Motor neuron (in vitro differentiated cells): ENCODE measurements at places on chromosomes 2 and 18. TPM values are rescaled to one million over a fixed set of nuclear protein-coding genes. Genes with fewer than 3 reads are reported as not detected.

DNA sequence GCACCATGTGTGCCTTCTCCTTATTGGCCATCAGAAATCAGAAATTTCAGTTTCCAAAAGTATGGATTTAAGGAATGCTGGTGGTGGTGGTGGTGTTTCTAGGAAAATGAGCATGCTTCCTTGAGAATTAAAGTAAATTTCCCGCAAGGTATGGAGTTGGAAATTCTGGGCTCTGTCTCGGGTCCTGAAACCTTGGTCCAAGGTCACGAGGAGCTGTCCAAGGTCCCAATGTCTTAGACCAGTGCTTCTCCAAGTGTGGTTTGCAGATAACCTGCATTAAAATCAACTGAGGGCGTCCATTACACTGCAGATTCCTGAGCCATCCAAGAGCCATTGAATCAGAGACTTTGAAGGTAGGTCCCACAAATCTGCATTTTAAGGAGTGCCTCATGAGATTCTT is 210.9 kb upstream of the PKDCC start:
- no peak for ATAC-seq

- peak; percentile 96 for ATAC-seq
These were observed 191.6 kb upstream of the SLC14A2 start for GRCh38 chr18:45423659-45424058.

DNA sequence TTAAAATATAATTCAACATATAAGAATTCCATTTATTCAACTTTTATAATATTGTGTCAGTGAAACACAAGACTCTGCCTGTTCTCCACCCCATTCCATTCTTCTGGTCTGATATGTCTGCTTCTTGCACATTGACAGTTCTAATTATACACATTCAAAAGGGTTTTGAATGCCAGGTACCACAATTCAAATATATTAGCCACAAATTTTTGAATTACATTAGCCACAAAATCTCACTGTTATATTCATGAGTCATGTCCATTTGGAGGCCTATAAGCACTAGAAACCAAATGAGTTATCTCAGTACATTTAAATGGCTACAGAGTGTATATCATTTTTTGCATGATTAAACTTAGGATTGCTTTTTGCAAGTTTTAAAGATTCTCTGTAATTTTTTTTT is 72.1 kb downstream of the CCDC150 start:
- no peak for ATAC-seq

DNA sequence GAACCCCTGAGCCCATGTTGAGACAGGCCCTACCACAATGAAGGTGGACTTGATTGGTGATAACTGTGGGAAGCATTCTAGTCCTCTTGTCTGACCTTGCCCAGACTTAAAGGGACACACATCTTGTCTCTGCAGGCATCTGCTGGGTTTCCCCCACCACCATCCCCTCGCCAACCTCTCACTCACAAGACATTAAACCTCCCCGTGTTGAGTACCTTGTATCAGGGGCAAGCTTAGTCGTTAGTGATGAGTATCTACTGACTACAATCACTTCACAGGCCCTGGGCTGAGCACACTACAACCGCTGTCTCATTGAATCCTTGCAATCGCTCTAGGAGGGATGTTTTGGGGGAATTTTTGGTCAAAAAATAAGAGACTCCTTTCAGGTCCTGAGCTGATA is 86.0 kb downstream of the ICOS start:
- ATAC-seq: no peak

CYRIA gene
- total RNA-seq: not detected in 2 replicates

GRCh38 chr18:28757466-28758008 is 580.6 kb upstream of the CDH2 start:
- no peak for ATAC-seq

GRCh38 chr2:95323347-95324155 is 26.4 kb downstream of the KCNIP3 start:
- peak; percentile 53 for ATAC-seq

GRCh38 chr2:175836361-175836760 is 165.7 kb downstream of the LNPK start:
- no peak for ATAC-seq

LYG2 gene
- not detected in 2 replicates for total RNA-seq

MTA3 gene
- 78.2 and 85.9 TPM in 2 replicates for total RNA-seq

- no peak for ATAC-seq
These were observed 318.9 kb upstream of the HS6ST1 start for GRCh38 chr2:128637481-128638155.

DNA sequence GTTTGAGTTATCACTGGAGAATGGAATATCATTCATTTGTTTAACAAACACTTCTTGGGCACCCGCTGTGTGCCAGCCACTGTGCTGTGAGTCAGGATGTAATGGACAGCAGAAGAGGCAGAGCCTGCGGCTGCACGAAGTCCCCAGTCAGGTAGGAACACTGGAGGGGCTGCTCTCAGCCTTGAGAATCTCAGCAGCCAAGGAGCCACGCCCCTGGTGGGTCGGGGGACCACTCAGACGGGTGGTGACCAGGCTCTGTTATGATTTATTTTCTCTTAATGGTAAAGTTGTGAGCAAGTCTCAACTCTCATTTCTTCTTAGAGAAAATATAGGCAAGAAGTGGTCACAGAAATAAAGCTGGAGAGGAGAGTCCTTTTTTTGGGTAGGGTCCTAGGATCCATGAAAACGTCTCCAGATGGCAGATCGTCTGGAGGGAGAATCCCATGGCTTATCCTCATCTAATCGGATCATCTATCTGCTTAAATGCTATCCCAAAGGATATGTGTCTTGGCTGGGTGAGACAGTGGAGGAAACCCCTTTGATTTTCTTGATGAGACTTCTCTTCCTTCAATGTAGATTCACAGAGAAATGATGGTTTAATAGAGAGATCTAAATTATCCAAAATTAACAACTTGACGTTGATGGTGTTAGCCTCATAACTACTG is 129.1 kb upstream of the LGALSL start:
- ATAC-seq: no peak

GRCh38 chr2:197234671-197235191 is 75.8 kb downstream of the ANKRD44 start:
- ATAC-seq: no peak

- no peak for ATAC-seq
These were observed 376.8 kb upstream of the ID2 start for GRCh38 chr2:8304821-8305766.

DNA sequence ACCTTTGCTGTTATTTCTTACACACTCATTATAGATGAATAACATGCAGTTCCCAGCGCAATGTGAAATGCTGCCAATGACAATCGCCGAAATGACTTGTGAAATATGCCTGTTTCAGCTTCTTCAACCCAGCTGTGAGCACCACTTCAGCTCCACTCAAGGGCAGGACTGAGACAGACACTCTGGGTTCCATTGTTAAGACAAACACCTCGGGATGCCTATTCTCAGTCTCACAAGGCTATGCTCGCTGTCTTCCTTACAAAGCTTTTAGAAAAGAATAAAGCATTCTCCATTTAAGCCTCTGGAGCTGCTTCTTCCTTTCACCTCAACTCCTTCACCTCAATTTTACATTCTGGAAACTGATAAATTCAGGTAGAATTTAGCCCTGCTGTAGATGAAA is 4.2 kb downstream of the CBLN2 start:
- ATAC-seq: no peak

GRCh38 chr2:27379836-27380625 is 503 bp downstream of the ZNF513 start:
- ATAC-seq: peak; percentile 56

GRCh38 chr2:3041841-3042600 is 335.6 kb downstream of the EIPR1 start:
- peak; percentile 41 for ATAC-seq
